ENCODE measurements at places on chromosomes 2 and 18.

DNA sequence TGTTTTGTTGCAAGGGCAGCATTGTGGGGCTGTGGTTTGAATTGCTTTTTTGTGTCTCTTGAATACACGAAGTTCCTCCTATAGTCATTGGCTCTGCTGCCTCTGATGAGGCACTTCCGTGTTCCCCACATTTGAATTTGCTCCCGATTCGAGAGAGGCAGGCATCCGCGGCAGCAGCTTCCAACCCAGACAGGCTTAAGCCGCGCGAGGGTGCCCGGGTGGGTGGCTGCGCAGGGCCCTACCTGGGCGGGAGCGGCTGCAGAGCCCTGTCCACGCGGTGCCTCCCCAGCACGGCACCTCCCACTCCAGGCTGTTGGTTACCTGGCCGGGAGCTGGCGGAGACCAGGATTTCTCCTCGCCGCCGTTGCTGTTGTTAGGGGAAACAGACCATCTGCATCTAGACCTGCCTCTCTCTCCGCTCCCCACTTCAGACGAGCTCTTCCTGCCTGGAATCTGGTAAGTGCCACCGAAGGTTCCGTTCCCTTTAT lies 151.3 kb downstream of the NEDD4L start:
- peak; percentile 78 for DNase-seq

- no peak for DNase-seq
Observed at GRCh38 chr2:71113843-71114242, 16.2 kb downstream of the MCEE start.

DNA sequence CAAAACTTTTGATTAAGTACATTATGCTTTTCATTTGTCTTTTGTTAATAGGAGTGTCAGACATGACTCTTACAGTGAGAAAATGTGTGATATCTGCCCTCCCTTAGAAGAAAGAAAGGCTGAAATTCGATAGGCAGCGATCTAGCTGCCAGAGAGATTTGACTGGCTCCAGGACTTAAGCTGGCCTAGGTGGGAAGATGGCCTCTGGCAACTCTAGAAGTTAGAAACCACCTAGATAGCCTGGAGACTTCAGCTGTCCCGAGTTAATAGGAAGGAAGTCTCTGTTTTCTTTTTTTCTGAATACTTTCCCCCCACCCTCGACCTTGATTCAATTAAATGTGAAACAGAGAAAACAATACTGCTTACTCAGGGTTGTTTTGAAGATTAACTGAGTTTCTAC lies 1194.7 kb upstream of the CRIM1 start:
- no peak for DNase-seq

- no peak for DNase-seq
Observed at GRCh38 chr2:21028021-21028947, 15.6 kb downstream of the APOB start.

Data from DMS79 (cell line).